ENCODE measurements at places on chromosomes 5 and 9.

GRCh38 chr5:139392678-139393496 lies 2.0 kb downstream of the PROB1 start:
- DNase-seq, result peak; percentile 72

- no peak for DNase-seq
Observed at GRCh38 chr5:157473383-157474320, 13.6 kb downstream of the NIPAL4 start.

GRCh38 chr5:93585767-93586385 lies 2.9 kb downstream of the NR2F1 start:
- no peak for DNase-seq

- DNase-seq, result no peak
Observed at GRCh38 chr5:168885324-168886120, 306.4 kb upstream of the PANK3 start.

DNA sequence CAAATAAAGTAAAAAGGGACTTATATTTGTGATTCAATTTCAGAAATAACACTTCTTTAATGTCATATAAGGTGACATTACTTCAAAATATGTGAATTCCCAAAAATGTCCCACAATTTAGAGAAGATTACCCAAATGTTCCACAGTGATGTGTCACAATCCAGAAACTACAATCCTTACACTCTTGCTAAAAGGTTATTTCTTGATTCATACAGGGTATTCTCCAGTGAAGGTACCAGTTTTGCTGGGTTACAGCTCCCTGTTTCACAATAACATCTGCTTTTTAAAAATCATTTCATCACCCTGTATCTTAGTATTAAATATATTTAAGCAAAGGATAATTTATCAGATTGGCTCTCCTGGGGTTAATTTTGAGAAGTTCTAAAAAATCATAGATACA lies 11.0 kb downstream of the FBN2 start:
- DNase-seq, result no peak

- DNase-seq, result no peak
Observed at GRCh38 chr9:84781931-84782866, 112.7 kb downstream of the NTRK2 start.

- DNase-seq, result no peak
Observed at GRCh38 chr5:30413540-30413939, 779.9 kb upstream of the CDH6 start.

GRCh38 chr5:69043655-69043996 lies 50.2 kb upstream of the SLC30A5 start:
- DNase-seq, result no peak

- no peak for DNase-seq
Observed at GRCh38 chr5:20604992-20605391, 617.0 kb upstream of the CDH18 start.

DNA sequence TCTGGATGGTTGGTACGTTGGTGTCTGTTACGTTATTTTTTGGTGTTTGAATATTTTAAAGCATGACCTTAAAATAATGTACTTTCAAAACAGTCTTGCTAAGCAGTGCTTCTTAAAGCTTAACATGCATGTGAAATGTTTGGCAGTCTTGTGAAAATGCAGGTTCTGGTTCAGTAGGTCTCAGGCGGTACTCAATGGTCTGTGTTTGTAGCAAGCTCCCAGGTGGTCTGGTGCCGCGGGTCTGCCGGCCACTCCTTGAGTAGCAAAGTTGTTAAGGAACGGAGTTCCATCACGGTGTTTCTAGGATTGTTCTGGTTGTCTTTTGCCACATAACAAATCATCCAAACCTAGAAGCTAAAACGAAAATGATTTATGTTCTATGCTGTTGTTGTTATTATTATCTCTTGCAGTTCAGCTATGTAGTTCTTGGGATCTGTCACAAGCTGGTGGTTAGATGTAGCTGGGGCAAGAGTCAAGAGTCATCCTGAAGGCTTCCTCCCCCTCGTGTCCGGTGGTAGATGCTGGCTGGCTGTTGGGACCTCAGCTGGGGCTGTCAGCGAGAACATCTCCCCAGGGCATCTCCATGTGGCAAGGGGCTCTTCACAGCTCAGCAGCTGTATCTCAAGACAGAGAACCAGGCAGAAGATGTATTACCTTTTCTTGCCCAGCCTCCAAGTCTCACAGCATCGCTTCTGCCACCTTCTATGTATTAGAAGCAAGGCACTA lies 186.8 kb downstream of the PALM2AKAP2 start:
- DNase-seq, result no peak

- DNase-seq, result no peak
Observed at GRCh38 chr5:77957-78804, 13.8 kb upstream of the PLEKHG4B start.

DNA sequence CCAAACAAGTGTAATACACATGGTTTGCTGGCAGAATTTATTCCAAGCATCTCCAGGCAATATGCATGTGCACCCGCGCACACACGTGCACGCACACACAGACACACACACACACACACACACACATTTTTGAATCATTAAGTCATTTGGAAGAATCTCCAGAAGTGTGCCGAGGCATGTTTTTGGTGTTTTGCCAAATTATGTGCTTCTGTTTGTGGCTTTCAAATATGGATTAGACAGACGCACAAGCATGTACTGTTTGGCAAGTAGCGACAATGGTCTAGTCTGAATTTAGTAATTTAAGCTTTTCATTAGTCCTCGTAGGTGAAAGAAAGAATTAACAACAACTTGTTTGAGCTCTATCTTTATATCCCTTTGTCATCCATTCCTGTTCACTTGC lies 36.7 kb downstream of the NFIB start:
- DNase-seq, result no peak

GRCh38 chr5:154577416-154577815 lies 99.4 kb upstream of the HAND1 start:
- DNase-seq, result no peak

DNA sequence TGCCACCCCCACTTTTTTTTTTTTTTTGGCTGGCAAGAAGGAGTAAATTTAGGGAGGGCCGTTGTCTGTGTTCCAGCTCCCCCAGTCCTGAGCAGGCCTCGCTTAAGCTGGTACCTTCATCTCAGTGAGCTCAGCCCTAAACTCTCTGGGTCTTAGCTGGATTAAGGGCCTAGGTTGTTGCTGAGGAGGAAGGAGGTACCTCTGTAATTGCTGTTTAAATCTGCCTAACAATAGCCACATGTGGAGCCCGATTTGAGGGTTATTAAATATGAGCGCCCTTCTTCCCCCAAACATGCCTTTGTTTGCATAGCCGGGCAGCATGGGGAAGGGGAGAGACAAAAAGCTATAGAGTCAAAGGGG lies 179.0 kb upstream of the PITX1 start:
- no peak for DNase-seq

DNA sequence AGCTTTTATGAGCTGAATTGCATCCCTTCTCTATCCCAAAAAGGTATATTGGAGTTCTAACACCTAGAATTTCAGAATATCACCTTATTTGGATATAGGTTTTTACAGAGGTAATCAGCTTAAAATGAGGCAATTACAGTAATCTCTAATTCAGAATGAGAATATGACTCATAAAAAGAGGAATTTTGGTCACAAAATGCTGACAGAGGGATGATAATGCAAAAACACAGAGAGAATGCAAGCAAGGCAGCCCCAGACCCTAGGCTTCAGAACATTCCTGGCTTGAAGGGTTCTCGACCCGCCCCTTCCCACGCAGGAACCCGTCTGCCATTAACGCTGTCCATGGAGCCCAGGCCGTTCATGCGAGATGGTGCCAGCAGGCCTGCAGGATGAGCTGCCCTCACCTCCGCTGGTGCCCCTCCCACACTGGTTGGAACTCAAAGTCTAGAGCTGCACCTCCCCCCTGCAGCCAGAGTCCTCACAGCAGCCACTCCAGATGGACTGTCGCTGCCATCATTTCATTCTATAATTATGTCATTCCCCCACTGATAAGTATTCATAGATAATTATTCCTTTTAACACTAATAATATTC lies 1173.4 kb upstream of the ACO1 start:
- DNase-seq, result no peak

GRCh38 chr5:167902298-167902697 lies 389.1 kb upstream of the WWC1 start:
- no peak for DNase-seq

GRCh38 chr9:88197781-88198340 lies 59.6 kb upstream of the SPATA31C2 start:
- DNase-seq, result no peak

Measured in T-helper 2 cell (primary cell).